ENCODE measurements at places on chromosomes 13 and 19. TPM values are rescaled to one million over a fixed set of nuclear protein-coding genes. Genes with fewer than 3 reads are reported as not detected.

DNA sequence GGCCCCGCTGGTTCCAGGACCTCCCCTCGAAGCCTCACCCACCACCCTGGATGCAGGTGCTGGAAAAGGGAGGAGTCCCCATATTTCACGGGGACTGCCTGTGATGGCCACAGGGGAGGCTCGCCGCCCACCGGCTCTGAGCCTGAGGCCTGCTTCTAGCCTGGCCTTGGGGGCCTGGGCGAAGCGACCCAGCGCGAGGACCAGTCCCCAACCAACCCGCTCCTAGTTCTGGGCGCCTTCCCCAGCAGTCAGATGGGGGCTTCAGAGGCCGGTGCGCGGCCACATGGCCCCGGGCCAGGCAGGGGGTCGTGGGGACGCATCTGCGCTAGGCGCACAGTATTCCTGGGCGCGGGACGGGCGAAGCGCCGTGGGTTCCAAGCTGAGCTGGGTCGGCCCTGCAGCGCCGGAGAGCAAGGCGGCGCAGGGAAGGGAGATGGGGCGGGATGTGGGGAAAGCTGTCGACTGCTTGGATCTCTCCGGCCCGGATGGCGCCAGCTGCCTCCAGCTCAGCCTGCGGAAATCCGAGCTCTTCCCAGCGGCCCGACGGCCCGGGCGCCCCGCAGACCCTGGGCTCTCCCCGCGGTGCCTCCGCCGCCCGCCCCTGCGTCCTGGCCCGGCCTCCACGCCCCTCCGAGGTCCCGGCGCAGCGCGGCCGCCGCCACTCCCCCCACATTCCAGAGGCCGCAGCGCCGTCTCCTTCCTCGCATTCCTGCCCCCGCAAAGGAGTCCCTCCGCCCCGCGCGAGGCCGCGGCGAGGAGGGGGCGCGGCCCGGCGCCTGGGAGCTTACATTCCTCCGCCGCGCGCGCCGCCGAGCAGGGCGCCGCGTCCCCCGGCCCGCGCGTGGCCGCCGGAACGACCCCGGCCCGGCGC, at the start of gene WTIP:
Gene WTIP (plus strand): TSS at position 788 of the 871 bp plus-strand sequence. CDS start 217 bp downstream, outside the sequence.
- DNase-seq: peak; percentile 65

DNA sequence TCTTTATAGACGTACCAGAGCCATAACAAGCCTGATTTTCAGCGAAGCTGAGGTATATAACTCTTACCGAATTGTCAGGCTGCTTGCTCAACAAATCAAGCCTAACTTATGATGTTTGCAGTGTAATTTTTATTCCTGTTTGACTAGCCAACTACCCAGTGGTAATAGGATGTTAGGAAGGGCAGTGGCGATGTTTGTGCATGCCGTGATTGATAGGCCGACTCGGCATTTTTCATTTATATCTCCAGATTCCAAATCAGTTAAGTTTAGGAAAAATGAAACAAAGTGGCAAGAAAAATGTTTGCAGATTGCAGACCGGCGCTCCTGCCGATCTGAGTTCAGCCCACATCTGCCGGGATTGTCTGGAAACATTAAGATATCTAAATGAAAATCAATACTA, 401.6 kb upstream of the ZNF507 start:
- no peak for DNase-seq

- no peak for DNase-seq
Observed at GRCh38 chr13:22599156-22599555, 581.6 kb upstream of the SGCG start.

GRCh38 chr13:93145199-93145598, 81.4 kb upstream of the GPC6 start:
- DNase-seq: no peak

Gene ZNF442
- 8.0 TPM for total RNA-seq

- DNase-seq: no peak
Observed at GRCh38 chr13:24165746-24166145, 5.2 kb downstream of the SPATA13 start.

DNA sequence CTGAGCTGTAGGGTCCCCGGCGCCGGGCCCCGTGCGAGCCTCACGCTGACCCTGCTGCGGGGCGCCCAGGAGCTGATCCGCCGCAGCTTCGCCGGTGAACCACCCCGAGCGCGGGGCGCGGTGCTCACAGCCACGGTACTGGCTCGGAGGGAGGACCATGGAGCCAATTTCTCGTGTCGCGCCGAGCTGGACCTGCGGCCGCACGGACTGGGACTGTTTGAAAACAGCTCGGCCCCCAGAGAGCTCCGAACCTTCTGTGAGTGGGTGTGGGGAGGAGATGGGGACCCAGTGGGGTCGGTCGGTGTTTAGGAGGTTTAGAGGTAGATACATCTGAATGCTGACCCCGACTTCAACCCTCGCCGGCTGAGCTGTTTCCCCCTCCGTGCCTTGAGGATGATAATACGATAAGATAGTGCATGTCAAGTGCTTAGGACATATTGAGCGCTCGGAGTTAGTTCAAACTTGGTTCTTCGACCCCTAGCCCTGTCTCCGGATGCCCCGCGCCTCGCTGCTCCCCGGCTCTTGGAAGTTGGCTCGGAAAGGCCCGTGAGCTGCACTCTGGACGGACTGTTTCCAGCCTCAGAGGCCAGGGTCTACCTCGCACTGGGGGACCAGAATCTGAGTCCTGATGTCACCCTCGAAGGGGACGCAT, 1.9 kb downstream of the ICAM5 start:
- DNase-seq: no peak

Gene MAP4K1
- total RNA-seq: 9.0 TPM

GRCh38 chr19:30235946-30236345, 136.2 kb upstream of the ZNF536 start:
- DNase-seq: no peak

DNA sequence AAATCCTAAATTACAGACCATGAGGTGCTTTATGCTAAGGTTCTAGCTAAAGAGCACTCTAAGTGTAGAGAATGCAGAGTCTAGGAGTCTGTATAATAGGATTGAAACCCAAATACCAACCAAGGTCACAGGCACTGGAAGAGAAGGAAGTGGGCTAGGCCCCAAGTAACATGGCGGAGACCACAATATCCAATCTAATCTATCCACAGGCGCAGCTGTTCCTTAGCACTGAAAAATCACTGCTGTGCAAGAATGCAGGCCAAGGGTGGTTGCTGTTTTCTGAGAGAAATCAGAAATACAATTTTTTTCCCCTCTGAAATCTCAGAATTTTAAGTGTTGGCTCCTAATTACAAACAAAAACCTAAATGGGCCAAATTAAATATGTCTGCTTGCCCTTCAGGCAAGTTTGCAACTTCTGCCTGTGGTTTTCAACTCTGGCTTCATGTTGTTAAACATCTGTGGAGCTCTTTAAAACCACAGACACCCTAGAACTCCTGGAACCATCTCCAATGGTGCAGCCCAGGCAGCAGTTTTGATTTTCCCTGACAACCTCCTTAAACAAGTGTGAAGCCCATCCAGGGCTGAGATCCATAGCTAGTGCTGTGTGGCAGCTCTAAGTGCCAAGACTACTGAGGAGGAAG, 6.1 kb downstream of the RANBP3 start:
- no peak for DNase-seq

Data from ureter (tissue), 1 donor.